Activated CD4-positive, alpha-beta T cell treated with anti-CD3 and anti-CD28 coated beads for 1 hour (primary cell): ENCODE measurements at places on chromosomes 13 and 19.

- no peak for DNase-seq
Measured at GRCh38 chr13:112071723-112072533, 5.0 kb downstream of the SOX1 start.

DNA sequence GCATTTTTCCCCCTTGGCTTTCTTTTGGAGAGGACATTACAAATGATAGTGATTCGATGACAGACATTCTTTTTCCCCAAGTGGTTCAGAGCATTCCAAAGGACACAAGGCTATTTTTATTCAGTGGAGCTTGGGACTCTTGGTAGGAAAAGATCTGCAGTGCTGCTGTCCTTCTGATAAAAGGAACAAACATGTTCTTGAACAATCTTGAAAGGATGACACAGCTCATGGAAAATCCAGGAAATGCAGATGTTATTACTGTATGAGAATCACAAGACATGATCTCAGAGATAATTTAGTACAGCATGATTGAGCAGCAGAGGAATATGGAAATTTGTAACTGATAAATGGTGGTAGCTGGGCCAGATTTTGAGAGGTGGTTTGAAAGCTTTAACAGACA, 96.2 kb upstream of the RFC3 start:
- no peak for DNase-seq

GRCh38 chr19:16371540-16371986, 46.9 kb downstream of the KLF2 start:
- DNase-seq, result peak; percentile 79

DNA sequence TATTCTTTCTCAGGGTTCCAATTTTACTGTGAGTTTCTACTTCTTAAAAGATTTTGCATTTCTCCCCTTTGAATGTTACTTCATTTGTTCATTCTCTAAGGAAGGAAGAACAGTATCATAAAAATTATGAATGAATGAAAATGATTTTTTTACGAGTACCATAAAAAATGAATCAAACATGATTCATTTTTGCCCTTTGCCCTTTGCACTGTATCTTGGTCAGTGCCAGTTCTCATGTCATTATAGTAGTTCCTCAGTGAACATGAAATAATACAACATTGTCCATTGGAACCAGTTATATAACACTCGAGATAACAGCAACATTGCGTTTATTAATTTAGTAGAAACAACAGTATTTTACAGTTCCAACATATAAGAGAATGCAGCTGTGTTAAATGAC, 28.8 kb downstream of the FLT1 start:
- no peak for DNase-seq
